ENCODE measurements at places on chromosomes 3 and 15.

GRCh38 chr15:100757661-100758060, 122.0 kb upstream of the ALDH1A3 start:
- no peak for DNase-seq

DNA sequence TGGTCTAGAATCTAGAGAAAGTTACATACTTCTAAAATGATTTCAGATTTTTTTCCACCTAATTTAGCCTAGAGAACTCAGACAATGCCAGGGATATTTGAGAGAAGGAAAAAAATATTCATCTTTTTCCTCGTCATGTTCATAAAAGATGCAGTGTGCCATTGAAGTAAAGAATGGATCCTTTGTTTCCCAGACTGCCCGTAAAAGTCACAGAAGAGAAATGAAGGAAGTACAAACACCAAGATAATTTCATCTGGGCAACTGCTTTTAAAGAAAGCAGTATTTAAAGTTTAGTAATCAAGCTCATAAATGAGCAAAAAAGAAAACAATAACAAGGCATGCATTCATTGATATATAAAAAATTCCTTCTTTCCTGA, 47.2 kb downstream of the TTC23 start:
- no peak for DNase-seq

- no peak for DNase-seq
Observed at GRCh38 chr3:139537795-139538621, 1.5 kb downstream of the RBP1 start.

DNA sequence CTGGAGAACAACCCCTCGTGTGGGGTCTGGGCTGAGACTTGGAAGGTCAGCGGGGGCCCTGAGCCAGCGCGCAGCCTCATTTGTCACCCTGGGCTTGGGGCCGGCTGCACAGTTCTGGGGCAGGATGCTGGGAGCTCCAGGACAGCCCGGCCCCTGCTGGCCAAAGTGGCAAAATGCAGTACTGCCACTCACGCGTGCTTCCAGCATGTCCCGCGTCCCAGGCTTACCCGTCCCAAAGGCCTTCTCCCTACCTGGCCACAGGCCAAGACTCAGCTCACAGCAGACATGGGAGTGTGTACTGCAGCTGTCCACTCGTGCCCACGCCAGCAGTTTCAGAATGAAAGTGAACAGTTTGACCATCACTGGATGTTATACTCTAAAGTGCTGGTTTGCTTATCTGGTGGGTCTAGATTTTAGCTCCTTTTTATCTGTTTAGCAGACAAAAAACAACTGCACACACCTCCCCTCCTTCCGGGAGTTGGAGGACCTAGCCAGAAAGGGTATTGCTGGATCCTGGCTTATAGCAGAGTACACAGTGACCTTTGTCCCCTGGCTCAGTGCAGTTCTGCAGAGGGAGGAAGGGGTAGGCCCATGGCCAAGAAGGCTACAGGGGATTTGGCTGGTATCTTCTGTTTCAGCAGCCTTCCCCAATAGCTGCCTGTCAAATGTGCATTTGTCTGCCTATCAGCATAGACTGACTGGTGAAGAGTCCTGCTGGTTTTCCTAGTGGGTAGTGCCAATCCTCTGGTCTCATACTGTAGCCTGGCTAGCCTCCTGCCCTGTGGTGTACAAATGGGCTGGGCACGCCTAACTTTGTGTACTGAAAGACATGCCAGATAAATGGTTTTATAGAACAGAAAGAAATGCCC, 23.2 kb upstream of the IP6K2 start:
- DNase-seq: peak; percentile 54
